Mucosa of gallbladder (tissue), 1 donor: ENCODE measurements at places on chromosomes 12 and 14. TPM values are rescaled to one million over a fixed set of nuclear protein-coding genes. Genes with fewer than 3 reads are reported as not detected.
A peak's percentile ranks its signal among the peaks of the same experiment; 100 is the strongest.

EMC9 gene
- total RNA-seq = 24.0 TPM

NOS1 gene
- total RNA-seq = 0.40 TPM

CLEC14A gene
- 18.6 TPM for total RNA-seq

- peak; percentile 72 for DNase-seq
These were observed 3.4 kb upstream of the ARHGAP5 start for GRCh38 chr14:32073537-32074189.

- DNase-seq = no peak
These were observed 3.6 kb downstream of the CCDC85C start for GRCh38 chr14:99600232-99600888.
